ENCODE measurements at places on chromosomes 11 and 22. TPM values are rescaled to one million over a fixed set of nuclear protein-coding genes. Genes with fewer than 3 reads are reported as not detected.

The RAB36 gene
- total RNA-seq: 2.7 TPM

The OR6A2 gene
- total RNA-seq: not detected

The C11orf87 gene
- not detected for total RNA-seq

The TCF20 gene
- total RNA-seq: 54.8 TPM

The CEP126 gene
- total RNA-seq: 1.5 TPM

The ZNF195 gene
- total RNA-seq: 46.8 TPM

The SPTBN2 gene
- not detected for total RNA-seq

The ARHGAP20 gene
- total RNA-seq: not detected

The TNNI2 gene
- 1.4 TPM for total RNA-seq

The ZNF214 gene
- total RNA-seq: not detected

The CPSF7 gene
- total RNA-seq: 101 TPM

The TRPM5 gene
- not detected for total RNA-seq

The MAP4K2 gene
- 17.6 TPM for total RNA-seq

Measured in natural killer cell treated with Interleukin-12 subunit alpha and Interleukin-12 subunit beta and Interleukin-15 and Interleukin-18, amount 100 ng/mL, for 72 hours (primary cell).